ENCODE measurements at places on chromosomes 12 and 14.

DNA sequence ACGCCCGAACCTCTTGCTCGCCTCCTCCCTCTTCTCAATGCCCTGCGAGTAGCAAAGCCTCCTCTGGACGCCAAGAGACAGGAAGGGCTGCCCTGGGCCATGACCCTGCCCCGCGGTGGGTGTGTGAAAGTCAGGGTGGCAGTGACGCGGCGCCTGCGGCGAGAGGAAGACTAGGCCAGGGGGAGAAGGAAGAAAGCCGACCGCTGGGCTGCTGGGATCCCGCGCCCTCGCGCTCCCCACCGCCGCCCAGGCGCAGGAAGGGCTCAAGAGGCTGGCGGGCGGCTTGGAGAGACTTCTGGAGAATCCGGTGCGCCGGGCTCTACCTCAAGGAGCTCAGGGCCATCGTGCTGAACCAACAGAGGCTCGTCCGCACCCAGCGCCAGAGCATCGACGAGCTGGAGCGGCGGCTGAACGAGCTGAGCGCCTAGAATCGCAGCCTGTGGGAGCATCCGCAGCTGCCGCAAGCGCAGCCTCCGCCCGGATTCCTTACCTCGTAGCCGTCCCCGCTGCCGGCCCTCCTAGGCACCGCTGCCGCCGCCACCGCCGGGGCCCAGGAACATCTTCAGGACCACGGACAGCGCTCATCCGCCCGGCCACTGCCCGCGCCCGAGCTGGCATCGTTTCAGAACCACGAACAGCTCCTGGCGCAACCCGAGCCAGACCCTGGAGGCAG is 105.0 kb upstream of the PRB2 start:
- peak; percentile 57 for DNase-seq

- no peak for DNase-seq
Measured at GRCh38 chr12:26287671-26288381, 92.5 kb downstream of the SSPN start.

DNA sequence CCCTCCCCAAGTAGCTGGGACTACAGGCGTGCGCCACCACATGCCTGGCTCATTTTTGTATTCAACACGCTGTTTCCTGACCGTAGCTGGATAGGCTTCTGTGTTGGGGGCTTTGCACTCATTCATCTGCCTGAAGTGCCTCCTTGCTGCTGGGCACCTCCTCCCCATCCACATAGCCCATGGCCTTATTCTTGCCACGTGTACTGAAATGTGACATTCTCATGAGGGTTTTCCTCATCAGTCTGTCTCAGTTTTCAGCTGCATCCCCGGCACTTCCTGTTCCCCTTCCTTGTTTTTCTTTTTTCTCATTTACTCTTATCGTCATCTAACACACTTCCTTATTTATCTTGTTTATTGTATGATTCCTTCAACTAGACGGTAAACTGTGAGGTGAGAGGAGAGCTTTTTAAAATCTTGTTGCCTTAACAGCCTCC is 36.6 kb downstream of the RCOR1 start:
- no peak for DNase-seq

- DNase-seq = no peak
Measured at GRCh38 chr12:129941618-129942017, 37.8 kb upstream of the TMEM132D start.

DNA sequence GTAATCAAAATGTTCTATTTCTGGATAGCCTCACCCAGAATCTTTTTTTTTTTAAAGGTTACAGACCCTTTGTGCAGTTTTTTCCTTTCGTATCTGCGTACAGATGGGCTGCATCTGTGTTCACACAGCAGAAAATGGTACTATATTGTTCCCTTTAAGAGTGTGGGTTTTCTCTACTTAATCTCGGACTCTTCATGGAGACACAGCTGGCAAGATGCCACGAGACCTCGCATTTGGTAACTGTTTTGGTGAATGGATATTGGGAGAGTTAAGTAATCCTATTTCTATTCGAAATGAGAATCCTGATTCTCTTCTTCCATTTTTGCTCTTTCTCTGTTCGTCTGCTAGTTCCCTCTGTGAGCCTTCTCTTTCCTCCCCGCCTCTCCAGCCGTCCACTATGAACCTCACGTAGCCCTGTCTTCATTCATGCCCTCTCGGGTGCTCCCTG is 85.7 kb downstream of the SAMD4A start:
- DNase-seq = no peak

DNA sequence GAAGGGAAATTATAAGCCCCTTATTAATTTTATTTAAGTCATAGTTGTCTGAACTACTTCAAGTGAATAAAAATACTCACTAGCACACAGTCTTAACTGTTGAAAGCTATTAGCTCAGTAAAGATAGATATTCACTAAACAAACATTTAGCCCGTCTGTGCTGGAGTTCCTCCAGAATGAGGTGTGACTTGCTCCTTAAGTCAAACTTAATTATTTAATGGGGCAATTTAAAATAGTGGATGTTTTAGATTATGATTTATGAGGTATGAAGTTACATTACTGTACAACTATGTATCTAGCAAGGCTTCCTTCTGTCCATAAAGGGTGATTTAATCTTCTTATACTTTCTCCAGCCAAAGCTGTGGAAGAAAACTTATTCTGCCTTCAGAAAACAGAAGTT is 414.0 kb upstream of the FLRT2 start:
- DNase-seq = no peak

DNA sequence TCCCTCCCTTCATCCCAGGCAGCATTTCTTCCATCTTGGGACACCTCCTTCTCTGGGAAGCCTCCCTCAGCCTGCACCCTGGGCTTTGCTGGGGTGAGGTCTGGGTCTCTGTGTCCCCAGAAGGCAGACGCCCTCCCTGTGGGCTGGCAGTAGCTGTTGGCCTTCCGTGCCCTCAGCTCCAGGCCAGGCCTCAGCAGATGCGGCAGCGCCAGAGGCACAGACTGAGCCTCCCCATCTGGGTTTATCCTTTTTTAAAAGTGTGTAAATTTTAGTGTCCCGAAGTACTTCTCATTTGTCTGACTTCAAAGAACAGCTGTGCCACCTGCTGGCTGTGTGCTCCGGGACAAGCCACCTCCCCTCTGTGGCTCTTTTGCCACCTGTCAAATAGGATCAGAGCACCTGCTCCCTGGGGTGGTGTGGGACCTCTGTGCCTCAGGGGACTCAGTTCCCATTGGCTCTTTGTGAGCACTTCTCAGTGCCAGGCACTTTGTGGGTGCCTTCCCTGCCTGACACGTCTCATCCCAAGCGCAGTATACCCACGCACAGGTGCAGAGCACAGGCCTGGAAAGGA is 11.1 kb downstream of the EXOC3L4 start:
- DNase-seq = peak; percentile 27

GRCh38 chr12:28610401-28611114 is 420.3 kb downstream of the CCDC91 start:
- DNase-seq = no peak

DNA sequence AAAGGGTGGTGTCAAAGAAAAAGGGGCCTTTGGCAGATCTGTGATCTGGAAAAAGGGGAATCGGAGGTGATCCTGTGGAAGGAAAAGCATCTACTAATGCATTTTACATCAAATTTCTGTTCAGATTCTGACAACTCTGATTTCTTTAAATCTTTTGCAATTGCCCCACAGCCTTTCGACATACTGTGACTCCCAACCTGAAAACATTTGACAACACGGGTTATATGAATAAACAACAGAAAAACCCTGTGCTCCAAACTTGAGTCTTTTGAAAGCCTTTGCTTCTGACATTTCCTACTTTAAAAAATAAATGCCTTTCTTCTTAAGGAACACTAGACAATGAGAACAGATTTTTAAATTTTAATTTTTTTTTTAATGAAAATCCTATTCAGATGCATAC is 231.9 kb upstream of the HMGA2 start:
- DNase-seq = no peak

All from CD4-positive, alpha-beta T cell treated with Interferon alpha-2 for 1 hour (primary cell).